Ascending aorta (tissue), 2 donors: ENCODE measurements at places on chromosomes 13 and 19.

DNA sequence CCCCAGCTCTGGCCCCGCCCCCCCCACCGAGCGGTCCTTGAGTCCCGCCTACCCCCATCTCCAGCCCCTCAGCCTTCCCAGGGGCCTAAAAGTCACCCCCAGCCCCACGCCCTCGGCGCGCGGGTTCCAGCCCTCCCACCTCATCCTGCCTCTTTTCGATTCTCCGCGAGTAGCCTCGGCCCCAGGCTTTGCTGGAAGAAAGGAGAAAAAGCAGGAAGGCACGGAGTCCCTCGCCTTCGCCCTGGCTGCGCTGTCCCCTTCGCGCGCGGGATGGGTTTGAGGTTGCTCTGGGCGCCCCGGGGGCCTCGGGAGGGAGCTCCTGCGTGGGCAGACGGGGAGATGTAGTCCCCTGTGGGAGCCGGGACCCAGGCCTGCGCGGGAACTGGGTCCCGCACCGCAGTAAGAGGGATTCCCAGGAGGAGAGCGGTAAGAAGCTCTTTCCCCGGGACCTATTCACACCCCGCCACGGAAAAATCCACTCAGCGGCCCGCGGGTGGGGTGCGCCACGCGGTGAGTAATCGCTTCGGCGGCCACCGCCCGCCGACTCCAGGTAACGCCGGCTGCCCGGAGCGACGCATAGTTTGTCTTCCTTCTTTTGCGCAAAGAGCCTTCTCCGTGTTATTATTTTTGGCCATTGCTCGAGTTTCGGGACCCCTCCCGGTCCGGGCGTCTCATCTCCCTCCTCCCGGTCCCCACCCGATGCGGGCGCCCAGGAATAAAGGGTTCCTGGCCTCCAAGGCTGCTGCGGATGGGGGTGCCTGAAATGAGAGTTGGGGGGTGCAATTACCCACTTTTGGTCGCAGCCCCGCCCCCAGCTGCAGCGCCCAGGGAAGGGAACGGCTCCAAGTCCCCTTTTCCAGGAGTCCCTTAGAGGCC lies 865 bp upstream of the CRLF1 start:
- H3K27me3 ChIP-seq: peaks cover 61% of the 10 kb centered on the region
- H3K4me1 ChIP-seq: peaks cover 16% of the 10 kb centered on the region
- H3K27ac ChIP-seq: no peak overlapping the region

DNA sequence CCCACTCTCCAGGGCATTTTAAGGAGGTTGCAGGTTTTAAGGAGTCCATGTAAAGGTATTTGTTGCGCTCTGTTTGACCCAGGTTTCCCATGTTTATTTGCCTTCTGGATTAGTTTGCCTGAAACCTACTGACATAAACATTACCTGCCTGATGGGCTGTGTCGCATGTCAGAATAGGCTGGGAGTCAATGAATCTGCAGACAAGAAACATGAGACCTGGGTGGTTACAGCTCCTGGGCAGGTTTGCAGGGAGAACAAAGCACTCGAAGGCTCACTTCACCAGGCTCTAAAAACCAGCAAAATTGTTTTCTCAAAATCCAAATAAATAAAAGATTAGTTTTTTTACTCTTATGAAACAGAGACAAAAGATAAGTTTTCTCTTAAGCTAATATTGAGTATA lies 114.4 kb upstream of the SERTM1 start:
- H3K4me1 ChIP-seq: no peaks in the 10 kb centered on the region
- no peak for DNase-seq
- no peak overlapping the region for H3K4me3 ChIP-seq
- H3K27ac ChIP-seq: no peak overlapping the region
- no peaks in the 10 kb centered on the region for H3K36me3 ChIP-seq

- H3K4me1 ChIP-seq: no peaks in the 10 kb centered on the region
- H3K4me3 ChIP-seq: no peak overlapping the region
- H3K36me3 ChIP-seq: no peaks in the 10 kb centered on the region
- DNase-seq: no peak
- H3K27me3 ChIP-seq: peaks cover 17% of the 10 kb centered on the region
Measured at GRCh38 chr19:495402-496111, 729 bp upstream of the MADCAM1 start.

DNA sequence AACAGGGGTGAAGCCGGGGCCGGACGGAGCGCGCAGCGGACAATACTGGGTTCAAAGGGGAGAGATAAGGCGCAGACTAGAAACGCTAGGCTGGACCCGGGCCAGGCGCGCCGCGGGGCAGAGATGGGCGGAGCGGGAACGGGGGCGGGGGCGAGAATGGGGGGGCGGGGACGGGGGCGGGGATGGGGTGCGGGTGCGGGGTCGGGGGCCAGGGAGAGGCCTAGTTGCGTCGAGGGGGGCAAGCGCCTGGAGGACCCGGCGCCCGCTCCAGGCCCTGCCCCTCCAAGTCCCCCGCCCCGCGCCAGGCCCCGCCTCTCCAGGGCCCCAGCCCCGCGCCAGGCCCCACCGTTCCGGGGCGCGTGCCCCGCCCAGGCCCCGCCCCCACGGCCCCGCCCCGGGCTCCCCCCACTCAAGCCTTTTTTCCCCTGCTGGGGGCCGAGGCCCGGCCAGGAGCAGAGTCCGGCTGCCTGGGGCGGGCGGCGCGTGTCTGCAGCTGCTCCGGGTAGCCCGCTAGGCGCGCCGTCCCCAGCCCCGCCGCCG lies at the start of gene CERS4:
Gene CERS4 (plus strand): TSS at position 449 of the 540 bp plus-strand sequence. CDS start 41,707 bp downstream, outside the sequence.
- H3K4me1 ChIP-seq: no peaks in the 10 kb centered on the region
- no peaks in the 10 kb centered on the region for H3K27me3 ChIP-seq
- H3K36me3 ChIP-seq: no peaks in the 10 kb centered on the region

DNA sequence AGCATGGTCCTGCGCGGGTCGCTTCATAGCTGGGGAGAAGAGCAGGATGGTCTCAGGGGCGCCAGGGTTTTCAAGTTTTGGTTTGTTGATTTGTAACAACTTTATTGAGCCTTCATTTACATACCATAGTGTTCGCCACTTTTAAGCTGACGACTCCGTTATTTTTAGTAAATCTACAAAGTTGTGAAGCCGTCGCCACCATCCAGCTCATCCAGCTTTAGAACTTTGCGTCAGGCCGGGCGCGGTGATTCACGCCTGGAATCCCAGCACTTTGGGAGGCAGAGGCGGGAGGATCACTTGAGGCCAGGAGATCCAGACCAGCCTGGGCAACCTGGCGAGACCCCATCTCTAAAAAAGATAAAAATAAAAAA lies 404 bp downstream of the C19orf44 start:
- DNase-seq: peak; percentile 75
- no peaks in the 10 kb centered on the region for H3K27me3 ChIP-seq
- peaks cover 6% of the 10 kb centered on the region for H3K36me3 ChIP-seq
- peak overlapping the region; percentile 69 for H3K27ac ChIP-seq
